Stimulated activated naive CD4-positive, alpha-beta T cell (primary cell): ENCODE measurements at places on chromosomes 1 and 21.

DNA sequence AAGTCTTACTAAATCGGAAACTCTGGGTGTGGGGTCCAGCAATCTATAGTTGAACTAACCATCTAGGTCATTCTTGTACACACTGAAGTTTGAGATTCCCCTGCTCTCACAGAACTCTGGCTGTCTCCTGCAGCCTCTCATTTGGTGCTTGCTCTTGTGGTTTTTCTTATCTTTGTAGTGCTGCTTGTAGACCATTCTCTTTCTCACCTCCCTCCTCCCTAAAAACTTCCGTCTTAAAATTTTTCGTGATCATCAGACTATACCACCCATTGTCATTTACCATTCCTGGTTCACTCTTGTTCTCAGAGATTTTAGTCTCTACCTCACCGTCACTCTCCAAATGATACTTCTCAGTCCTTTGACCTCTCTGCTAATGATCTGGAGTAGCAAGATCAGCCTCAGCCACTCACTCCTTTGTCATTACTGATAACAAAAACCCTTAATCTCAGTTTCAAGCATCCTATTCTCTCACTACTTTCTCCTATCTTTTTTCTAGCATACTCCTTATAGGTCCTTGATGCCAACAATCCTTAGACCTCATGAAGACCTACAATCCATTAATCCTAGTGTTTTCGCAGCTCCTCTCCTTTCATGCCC lies 13.0 kb upstream of the EPHX4 start:
- no peak for DNase-seq

GRCh38 chr21:19590044-19590443 lies 1186.5 kb upstream of the TMPRSS15 start:
- no peak for DNase-seq

- no peak for DNase-seq
These were observed 151.6 kb upstream of the ZNF644 start for GRCh38 chr1:91173346-91173890.

DNA sequence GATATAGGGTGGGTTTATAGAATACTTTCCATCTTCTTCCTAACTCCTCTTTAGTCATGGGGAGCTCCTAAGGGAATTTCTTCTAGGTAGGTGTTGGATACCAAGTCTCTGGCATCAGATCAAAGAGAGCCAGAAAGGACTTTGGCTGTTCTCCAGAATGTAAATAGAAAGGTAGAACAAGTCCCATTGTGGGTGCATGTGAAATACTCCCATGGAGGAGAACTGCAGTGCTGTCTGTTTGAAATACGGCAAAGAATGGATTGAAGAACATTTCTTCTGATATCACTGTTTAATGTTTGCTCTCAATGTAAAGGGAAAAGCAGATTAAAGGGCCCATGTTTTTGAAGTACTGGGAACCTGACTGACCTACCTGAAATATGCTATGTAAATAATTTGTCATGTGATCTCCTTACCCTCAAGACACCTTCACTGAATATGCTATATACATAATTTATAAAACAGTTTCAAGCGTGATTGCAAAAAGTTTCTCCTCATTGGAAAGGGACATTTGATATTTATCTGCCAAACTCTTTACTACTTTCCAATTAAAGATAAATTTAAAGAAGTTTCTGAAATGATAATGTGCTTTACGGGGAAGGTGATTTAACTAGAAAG lies 65.9 kb downstream of the LAMC1 start:
- DNase-seq: no peak

GRCh38 chr1:92859400-92860039 lies 27.7 kb downstream of the RPL5 start:
- no peak for DNase-seq

- DNase-seq: no peak
These were observed 120.6 kb downstream of the MAB21L3 start for GRCh38 chr1:116231752-116232151.

DNA sequence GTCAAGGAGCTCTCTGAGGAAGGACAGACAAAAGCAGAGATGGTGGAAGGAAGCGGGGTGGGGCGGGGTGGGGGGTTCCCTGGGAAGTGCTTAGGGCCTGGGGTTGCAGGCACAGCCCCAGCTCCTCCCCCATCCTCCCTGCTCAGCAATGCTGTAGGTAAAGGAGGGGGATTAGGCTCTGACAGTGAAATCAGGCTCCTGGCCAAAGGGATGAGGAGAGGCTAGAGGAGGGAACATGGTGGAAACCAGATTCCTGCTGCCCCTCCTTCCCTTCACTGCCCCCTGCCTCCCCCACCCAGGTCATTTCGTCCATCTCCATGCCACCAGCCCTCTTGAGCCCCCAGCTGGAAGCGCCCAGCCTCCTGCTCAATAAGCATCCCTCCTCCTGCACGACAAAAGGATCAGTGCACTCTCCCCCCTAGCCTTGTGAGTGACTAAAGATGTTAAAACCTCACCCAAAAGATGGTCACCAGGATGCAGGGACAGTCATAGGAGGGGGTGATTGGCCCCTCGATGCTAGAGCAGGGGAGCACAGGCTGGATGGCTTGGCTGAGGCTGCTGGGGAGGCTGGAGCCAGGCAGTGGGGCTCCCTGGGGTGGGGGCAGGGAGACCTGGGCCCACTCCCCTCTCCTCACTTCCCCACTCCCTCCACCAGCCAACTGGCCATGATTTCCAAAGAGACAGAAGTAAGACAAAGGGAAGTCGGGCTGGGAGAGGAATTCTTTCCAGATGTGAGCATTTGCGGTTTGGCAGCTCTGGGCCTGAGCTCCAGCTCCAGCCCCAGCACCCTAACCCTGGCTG lies 2.2 kb upstream of the CRABP2 start:
- DNase-seq: no peak

DNA sequence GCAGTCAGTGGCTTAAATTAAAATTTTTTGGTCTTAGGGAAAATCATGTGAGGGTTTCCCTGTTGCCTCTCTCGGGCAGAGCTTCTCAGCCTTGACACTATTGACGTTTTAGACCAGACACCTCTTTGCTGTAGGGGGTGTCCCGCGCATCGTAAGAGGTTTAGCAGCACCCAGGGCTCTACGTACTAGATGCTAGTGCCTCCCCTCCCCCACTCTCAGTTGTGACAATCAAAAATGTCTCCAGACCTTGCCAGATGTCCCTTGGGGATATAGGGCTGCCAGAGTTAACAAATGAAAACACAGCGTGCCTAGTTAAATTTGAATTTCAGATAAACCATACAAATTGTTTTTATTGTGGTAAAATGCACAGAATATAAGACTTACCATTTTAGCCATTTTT lies 293.3 kb downstream of the DISC1 start:
- no peak for DNase-seq

- no peak for DNase-seq
These were observed 3.5 kb upstream of the TFF1 start for GRCh38 chr21:42369821-42370220.

DNA sequence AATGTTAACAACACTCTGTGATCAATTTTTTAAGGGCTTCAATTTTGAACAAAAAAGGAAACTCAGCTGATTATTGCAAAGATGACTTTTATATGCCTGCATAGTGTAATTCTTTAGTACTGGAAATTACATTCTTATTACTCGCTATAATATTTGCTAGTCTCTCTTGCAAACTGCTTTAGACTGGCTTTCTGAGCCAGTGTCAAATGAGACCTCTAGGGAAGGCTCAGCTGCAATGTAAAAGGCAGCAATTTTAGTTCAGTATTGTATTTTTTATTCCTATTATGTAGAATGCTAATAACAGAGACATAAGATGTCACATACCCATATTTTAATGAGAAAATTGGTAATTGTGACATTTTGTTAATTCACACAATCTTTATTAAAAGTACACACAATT lies 338.1 kb upstream of the LYPLAL1 start:
- DNase-seq: no peak

- no peak for DNase-seq
These were observed 6.5 kb downstream of the PIGM start for GRCh38 chr1:160025314-160025713.

DNA sequence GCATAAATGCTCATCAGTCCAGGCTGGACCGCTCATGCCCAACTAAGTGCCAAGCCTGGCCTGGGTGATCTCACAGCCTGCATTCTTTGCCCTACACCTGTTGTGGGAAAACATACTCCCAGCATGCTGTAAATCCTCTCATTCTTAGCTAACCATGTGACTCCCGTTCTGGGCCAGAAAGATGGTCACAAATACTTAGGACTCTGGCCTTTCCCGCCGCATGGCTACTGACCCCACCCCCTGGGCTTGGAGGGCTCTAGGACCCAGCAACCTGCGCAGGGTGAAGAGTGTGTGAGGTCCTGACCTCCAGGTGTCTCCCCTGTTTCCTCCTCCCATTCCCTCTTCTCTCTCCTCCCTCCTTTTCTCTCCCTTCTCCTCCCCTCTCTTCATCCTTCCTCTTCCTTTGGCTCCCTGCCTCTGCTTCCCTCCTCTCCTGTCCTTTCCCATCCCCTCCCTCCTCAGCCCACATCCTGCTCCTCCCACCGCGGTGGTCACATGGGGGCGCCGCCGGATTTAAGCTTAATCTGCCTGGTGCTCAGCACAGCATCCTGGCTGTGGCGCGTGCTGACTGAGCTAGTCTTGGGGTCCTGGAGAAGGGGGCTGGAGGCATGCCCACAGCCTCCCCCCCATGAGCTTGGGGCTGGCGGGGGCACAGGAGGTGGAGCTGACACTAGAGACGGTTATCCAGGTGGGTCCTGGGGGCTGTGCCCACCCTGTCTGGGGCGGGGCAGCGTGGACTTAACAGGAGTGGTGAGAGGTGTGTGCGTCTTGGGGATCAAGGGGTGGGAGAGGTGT lies at the start of gene CROCC:
Gene CROCC (plus strand): TSS at position 541 of the 795 bp plus-strand sequence. CDS start 88 bp downstream, at position 629.
- DNase-seq: peak; percentile 13

DNA sequence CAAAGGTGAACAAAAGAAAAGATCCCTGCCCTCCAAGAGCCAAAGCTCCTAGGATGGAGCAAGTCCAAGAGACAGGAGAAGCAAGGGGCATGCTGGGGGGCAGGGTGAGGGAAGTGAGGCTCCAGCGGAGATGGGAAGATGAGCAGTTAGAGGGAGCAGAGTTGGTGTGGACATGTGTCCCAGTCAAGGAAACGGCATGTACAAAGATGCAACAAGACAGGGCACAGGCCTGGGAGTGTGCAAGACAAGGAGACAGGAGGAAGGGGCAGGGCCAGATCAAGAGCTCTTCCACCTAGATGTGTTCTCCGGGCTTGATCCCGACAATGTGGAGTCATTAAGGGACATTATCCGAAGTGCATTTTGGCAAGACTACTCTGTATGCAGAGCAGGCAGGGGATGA lies 82.1 kb downstream of the CAPZB start:
- no peak for DNase-seq

GRCh38 chr21:16125274-16125673 lies 395.5 kb downstream of the USP25 start:
- DNase-seq: no peak

DNA sequence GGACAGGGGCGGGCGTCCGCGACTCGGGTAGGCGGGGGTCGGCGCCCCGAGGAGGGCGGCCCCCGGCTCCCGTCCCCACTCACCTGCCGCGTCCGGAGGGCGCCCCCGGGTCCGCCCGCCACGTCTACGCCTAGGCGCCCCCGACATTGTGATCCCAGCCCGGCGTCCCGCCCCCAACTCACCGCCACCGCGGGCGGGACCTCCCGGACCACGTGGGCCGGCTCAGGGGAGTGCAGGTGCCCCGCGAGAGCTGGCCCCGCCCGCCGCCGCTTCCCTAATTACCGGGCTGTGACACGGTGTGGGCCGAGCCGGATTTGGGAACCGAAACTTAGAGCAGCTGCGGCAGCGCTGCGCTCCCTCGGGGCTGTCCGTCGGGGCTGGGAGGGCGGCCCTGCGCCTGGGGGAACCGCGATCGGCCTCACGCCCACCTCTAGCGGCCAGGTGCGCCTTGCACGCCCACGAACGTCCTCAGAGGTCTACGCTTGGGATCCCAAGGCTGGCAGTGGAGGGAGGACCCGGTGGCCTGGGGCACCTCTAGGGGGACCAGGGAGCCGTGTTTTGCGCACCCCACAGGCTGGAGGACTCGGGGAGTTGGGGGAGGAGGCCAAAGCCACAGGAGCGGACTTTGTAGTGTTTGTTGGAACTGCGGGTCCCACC lies 521 bp upstream of the NADK start:
- peak; percentile 43 for DNase-seq

DNA sequence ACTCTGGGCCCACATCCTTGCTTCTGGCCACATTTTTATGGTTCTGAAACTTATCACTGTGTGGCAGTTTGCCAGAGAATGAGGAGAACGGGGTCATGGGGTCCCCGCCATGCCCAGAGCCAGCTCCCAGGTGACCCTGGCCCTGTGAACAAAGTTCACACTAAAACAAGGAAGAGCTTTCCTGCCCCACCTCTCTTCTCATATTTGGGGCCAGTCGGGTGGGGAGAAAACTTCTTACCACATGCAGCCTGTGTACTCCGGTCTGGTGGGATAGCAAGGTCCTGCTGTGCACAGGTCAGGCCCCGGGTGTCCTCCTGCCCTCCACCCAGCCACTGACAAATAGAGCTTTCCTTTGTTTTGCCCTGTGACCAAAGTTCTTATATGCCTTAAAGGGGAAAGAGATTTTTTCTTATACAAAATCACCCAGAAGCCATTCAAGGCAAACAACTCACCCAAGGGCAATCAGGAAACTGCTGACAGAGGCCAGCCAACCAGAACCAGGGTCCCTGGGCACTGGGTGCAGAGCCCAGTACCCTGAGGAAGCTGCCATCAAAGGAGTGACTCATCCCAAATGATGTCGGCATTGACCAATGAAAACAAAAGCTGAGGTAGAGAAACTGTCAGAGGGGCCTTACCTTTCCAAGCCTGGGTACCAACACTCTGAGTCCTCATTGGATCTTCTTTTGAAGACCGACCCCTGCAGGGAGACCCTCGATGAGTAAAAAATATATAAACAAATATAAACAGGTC lies 53.6 kb downstream of the OLIG1 start:
- no peak for DNase-seq

DNA sequence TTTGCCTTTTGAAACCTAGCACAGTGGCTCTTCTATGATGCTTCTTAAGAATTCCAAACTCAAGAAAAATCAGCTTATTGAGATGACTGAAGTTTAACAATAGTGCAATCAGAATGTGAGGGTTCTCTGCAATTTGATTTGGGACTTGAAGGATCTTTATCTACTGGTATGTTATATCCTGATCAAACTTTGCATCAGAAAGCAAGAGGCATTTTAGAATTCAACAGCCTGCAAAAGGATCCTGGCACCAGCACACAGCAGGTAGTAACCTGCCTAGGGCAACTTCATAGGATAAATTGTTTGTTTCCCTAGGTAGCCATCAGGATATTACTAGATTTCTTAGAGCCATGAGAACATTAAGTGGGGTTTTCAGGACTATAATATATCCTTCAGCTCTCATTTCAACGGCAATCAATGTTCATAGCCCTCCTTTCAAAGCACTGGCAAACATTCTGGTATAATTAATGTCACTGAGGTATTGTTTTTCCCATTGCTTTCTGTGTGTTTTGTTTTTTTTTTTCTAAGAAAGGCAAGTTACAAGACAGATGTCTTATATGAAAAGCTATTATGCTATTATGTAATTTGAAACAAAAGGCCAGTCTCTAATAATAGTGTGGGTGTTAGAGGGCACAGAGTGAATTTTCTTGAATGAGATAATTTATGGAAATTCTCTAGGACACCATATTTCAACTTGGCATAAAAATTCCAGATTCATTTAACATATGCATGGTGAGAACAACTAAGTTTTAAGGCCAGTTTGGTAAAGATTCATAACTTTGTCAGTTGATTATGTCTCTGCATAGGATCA lies 34.5 kb downstream of the NTNG1 start:
- DNase-seq: no peak

GRCh38 chr1:94855307-94855700 lies 35.1 kb downstream of the SLC44A3 start:
- no peak for DNase-seq
